ENCODE measurements at places on chromosomes 7 and 10.

DNA sequence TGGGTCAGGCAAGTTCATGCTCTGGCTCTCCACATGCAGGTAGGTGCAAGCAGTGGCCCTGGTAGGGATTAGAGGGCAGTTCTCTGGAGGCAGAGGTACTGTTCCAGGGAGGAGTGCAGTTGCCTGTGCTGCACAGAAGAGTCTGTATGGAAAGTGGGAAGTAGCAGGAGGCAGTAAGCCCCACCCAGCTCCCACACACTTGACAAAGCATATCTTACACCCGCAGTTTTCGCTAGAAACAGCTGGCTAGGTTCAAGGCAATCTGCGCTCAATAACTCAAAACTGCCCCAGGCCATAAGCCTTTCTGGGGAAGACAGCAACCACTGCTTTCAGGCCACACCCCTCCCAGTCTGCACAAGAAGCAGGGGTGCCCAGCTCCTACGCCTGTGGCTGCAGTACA is 33.1 kb upstream of the ARMC3 start:
- DNase-seq = no peak

DNA sequence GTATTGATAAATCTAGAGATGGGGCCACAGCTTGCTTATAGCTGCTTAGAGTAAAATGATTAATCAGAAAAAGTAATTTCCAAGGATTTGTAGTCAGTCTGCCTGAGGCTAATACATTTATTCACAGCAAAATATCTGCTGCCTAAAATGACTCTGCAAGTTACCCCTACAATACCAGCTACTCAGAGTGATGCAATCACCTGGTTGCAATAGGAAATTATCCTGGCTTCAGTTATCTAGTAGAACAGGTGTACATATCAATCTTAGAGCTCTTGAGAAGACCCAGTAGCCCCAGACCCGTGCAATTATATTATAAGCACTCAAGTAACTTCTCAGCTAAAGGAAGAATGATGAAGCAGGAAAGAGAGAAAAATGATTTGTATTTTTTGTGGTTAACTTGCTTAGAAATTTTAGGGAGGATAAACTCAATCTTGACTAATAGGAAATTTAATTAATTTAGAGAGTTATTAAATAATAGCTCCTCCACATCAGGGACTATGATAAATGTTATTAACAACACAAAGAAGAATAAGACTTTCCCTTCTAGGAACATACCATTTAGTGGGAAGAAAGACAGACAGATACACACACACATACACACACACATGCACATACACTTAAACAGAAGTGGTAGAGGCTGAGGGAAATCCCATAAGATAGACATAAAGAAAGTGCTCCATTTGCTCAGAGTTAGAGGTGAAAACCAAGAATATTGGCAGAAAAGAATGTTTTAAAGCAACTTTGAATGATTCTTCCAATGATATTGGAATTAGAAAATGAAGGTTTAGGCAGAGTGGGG is 140.4 kb upstream of the PRSS1 start:
- no peak for DNase-seq

- DNase-seq = no peak
These were observed 7.3 kb upstream of the KLHDC10 start for GRCh38 chr7:130063036-130063435.

GRCh38 chr10:90614631-90615030 is 243.2 kb downstream of the HTR7 start:
- no peak for DNase-seq

DNA sequence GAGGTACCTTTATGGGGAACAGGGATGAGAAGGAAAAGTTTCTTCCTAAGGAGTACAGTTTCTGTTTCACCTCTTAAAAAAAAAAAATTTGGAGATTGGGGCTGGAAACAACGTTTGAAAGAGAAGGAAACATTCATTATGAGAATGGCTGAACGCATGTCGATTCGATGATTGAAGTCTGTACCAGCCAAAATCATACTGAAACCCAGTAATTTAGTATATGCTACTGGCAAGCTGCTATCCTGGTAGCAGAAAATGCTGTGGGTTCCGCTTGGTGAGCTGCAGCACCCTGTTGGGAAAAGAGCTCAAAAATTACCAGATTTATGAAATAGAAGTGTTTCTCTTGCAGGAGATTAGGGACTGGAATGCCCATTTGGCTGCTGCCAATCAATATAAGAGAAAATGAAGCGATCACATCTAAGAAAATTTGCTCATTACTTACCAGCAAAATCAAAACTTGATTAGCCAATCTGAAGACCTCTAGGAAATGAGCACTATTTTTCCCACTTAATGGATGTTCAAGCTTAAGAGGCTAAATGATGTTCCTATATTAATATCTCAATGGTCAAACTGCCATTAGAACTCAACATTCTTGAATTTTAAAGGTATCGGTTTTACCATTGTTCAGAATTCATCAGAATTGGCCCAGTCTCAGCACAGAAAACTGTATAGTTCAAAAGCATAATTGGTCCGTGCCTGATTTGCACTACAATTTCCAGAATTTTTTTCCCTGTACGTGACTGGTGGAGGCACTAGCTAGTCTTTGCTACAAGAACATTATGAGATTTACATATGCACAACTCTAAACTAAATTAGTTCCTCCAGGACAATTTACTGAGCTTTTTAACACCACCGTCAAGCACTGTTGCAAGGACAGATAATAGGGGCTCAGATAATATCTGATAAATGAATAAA is 1.2 kb upstream of the ITGB1 start:
- DNase-seq = no peak

GRCh38 chr7:8120390-8121058 is 141.4 kb downstream of the ICA1 start:
- DNase-seq = no peak

DNA sequence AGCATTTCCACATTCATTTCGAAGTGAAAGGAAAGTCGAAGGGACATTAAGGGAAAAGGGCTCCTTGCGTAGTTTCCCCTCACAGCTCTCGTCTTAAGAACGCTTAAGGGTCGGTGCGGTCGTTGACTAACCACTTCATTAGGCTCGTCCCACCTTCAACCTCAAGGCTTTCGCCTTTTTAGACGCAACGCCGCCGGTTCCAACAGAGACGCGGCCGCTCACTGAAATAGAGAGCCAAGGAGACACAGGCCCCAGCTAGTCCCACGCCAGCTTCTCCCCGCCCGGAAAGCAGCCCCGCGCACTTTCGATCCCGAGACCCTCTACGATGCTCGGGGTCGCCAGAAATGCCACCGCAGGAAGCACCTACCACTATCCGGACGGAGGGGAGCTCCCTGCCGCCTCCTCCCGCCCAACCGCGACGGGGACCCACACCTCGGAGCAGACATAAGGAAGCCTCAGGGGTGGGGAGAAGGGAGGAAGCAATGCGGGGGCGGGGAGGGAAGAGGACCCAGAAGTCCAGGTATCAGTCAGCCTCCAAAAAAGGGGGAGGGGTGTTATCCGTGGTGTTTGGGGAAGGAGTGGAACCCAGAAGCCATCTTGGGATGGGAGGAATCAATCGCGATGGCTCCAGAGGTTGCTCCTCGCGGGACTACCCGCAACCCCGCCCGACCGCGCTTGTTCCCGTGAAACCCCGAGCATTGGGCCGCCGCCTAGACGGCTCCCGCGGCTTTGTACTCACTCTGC is 559 bp downstream of the TRA2A start:
- DNase-seq = no peak

DNA sequence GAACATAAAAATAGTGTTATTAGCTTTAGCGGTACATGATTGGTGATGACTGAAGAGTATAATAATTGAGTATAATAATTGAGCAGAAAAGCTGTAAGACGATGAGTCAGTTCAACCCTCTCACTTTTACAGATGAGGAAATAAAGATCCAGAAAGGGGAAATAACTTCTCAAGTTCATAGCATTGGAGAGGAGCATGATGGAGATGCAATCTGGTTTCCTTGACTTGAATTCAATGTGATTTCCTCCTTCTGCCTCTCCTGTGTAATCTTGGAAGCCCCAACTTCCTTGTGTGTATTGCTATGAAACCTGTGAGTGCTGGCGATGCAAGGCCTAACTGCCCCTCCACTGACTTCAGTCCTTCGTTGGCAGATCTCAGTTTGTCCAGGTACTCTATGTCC is 265.1 kb downstream of the LRMDA start:
- no peak for DNase-seq

- DNase-seq = no peak
These were observed 33.6 kb downstream of the BUB3 start for GRCh38 chr10:123187781-123188180.

DNA sequence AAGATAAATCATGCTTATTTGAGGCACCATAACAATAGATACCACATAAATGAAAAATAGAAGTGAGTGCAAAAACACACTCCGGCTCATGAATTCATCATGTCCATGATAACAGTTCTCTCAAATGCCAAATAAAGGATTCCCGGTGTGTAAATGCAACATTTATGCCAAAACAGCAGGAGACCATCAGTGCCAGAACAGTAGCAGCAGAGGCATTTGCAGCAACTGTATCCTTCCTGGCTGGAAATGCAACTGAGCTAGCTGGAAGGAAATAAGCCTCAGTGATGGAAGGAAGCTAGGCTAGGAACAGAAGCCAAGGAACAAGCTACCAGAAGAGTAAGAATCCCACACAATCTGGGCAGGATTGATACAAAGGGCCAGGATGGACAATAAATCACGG is 79.9 kb upstream of the THSD7A start:
- DNase-seq = no peak

- DNase-seq = no peak
These were observed 310.4 kb upstream of the PHF14 start for GRCh38 chr7:10662982-10663884.

GRCh38 chr7:17444673-17445072 is 146.2 kb downstream of the AHR start:
- no peak for DNase-seq

- no peak for DNase-seq
These were observed 27.3 kb upstream of the KMT2C start for GRCh38 chr7:152462995-152463708.

- DNase-seq = no peak
These were observed 41.2 kb downstream of the PARD3 start for GRCh38 chr10:34773636-34774630.

GRCh38 chr7:54880326-54880989 is 121.4 kb upstream of the SEC61G start:
- DNase-seq = no peak

DNA sequence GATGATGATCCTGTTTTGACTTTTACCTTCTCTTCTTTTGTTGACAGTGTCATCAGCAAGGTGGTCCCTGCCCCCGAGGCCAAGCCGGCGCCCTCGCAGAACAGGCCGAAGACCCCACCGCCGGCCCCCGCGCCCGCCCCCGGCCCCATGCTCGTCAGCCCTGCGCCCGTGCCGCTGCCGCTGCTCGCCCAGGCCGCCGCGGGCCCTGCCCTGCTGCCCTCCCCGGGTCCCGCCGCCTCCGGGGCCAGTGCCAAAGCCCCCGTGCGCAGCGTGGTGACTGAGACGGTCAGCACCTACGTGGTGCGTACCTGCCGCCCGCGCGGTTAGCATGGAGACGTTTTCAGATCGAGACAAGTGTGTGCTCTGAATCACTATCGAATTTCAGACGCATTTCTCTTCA is 45.5 kb upstream of the GATA3 start:
- no peak for DNase-seq

GRCh38 chr7:44608916-44609648 is 2.7 kb downstream of the OGDH start:
- DNase-seq = no peak

GRCh38 chr7:151379534-151380198 is 30.2 kb downstream of the WDR86 start:
- DNase-seq = no peak

GRCh38 chr7:94540428-94540827 is 30.8 kb downstream of the CASD1 start:
- DNase-seq = no peak

- DNase-seq = no peak
These were observed 21.3 kb upstream of the HSPB1 start for GRCh38 chr7:76281006-76281705.

DNA sequence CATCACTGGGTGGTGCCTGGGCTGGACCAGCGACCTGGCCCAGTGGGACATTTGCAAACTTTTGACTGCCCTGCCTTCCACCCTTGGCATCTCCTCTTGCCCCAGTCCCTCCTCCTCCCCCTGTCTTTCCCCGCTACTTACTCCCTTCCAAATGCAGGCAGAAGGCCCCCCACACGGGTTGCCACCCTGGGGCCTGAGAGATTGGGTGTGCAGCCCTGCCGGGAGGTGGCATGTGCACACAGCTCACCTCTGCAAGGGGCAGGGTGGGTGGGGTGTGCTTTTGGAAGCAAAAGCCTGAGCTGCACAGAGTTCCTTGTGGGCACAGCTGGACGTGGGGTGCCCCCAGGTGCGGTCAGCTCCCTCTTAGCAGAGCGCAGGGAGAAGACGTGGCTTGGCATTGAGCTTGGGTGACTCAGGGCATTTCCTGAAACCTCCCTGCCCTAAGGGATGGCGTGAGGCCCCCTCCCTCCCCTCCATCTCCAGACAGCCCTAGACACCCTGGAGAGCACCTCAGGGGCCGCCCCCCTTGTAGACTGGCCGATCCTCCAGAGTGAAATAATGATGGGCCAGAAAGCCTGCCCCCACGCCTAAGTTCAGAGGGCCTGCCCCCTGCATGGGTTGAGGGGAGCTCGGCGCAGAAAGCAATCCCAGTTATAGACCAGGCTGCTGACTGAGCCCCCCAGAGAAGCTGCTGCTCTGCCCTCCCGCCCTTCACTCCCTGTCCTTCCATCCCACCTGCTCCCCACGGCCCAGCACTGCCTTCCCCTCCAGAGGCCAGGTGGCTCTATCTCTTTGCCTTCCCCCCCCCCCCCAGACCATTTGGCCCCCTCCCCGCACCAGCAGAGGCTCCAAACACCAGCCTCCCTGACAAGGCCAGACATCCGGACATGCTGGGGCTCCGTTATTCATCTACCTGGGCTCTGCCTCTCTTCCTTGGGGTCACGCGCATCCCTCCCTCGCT is 2.3 kb upstream of the SHH start:
- no peak for DNase-seq
